ENCODE measurements at places on chromosomes 6 and 20.

DNA sequence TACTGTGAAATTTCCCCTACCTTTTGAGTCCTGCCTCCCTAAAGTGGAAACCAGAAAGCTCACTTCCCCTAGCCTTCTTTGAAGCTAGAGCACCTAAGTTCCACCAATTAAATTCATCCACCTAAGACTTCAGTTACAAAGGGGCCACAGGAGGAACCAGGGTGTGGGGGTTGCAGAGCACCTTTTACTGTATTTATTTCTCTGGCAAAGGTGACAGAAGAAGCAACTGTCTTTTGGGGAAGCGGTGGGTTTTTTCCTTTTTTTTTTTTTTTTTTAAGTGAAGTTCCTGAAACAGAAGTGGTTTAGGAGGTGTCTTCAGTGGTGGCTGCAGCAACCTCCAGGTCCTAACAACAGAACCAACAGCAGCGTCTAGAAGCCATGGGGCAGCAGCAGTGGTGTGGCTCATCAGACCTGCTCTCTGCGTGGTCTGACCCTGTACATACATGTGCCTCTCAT, 13.1 kb downstream of the PSMB9 start:
- no peak for DNase-seq

GRCh38 chr20:54643761-54644160, 168.4 kb downstream of the DOK5 start:
- DNase-seq = no peak

DNA sequence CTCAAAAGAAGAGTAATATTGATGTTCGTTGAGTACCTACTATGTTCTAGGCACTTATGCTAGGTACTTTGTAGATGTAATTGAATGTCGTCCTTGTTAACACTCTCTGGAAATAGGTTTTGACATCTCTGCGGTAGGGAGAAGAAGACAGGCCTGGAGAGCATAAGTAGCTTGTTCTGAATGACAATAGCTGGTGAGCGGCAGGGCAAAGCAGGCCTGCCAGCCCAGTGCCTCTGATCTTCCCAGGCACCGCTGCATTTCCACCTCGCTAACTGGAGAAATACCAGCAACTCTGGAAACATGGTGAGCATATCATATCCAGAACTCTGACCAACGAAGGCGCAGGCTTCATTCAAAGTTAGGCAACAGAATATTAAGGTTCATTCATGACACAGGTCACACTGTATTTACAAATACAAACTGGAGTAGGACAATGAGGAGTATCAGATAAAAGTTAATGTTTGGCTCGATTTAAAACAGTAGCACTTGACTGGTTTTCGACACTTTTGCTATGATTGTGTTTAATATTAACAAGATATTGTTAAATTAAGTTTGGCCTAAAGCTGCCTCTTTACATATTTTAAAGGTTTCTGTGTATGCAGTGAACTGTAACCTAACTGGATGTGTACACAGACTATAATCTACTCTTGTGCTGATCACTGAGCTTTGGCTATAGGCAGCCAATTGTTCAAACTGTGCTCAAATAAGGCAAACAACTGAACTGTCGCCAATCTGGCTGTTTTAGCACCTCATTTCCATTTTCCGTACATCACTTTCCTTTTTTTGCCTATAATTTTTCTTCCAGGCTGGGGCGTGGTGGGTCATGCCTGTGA, 54.1 kb downstream of the PPP1R3G start:
- DNase-seq = no peak

DNA sequence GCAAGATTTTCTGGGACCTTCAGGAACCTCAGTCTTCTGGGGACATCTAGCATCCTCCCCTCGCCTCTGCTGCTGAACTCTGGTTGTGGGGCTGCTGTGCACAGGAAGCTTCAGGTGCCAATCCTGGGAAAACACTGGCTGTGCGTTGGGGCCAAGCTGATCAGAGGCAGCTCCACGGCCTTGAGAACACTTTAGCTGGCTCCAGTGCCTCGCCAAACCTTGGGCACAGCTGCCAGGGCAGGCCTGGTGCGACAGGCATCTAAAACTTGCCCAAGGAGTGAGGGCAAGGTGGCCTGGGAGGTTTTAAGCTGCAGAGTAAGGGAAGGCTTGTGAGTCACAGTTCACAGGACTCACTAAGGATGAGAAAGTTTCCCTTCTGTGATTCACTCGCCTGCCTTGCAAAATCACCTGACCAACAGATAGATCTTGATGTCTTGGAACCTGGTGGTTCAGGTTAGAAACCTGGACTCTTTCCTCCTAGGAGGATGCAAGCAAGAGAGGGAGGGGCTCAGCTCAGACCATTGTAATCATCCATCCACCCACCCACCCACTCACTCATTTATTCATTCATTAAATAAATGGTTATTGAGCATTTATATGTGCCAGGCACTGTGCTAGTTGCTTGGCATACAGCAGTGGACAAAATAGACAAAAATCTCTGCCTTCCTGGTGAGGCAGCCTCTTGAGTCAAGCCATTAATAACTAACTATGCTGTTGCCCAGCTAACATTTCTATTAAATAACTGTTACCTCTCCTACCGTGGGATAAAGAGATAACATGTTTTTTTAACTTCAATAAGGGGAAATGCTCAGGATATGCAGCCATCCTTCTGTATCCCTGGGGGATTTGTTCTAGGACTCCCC, 2.5 kb upstream of the SPATS1 start:
- DNase-seq = no peak

DNA sequence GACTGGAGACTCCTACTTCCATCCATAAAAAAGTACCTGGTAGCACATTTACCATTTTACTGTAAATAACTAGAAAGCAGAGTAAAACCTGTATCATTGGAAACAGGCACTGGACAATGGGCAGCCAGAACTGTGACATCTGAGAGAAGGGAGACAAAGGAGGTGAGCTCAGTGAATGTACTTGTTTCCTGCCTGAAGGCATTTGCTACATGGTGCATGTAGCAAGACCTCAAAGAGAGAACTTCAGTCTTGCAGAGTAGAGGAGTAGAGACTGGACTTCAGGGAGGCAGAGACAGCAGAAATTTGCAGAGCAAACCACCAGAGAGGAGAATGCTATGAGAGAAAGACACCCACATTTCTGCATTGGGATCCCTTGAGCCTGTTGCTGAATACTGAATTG, 171.0 kb upstream of the CCN2 start:
- DNase-seq = no peak

DNA sequence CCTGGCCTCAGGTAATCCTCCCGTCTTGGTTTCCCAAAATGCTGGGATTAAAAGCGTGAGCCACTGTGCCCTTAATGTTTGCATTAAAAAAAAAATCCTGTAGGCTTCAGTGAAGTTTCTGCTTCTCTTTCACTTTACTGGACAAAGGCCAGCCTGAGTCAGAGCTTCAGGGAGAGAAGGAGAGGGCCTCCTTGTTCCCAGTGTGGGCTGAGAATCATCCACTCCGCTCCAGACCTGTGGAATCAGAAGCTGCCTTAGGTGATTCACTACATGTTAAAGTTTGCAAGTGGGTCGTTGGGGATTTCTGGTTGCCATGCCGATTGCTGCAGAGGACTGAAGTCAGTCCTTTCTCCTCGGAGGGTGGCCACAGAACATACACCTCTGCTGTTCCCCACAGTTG, 113.3 kb upstream of the EEF1E1 start:
- no peak for DNase-seq

GRCh38 chr6:25387911-25388310, 108.7 kb downstream of the CARMIL1 start:
- DNase-seq = no peak

DNA sequence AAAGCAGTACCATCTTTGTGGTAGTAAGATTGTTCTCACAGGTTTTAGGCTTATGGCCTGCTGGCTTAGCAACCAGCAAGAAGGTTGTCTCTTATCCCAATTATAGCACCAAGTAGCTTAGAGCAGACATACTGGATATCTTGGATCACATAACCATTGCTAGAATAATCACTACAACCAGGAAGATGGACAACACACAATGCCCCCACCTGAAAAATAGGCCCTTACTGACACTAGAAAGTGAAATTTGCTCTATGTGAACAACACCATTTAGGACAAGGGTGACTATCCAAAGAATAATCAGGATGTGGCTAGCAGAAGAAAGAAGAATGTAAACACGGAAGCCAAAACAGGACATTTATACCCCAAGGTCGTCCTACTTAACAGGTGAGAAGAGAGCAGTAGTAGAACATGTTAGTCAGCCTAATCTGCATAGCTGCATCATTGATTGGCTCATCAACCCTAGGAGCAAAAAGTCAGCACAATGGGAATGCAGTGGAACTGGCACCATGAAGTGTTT, 172.7 kb upstream of the MARCKS start:
- DNase-seq = no peak

- DNase-seq = no peak
Measured at GRCh38 chr6:162056745-162057144, 670.8 kb downstream of the PRKN start.

- no peak for DNase-seq
Measured at GRCh38 chr6:46772762-46773161, 20.4 kb upstream of the MEP1A start.

- no peak for DNase-seq
Measured at GRCh38 chr6:134979142-134979541, 29.2 kb upstream of the ALDH8A1 start.

DNA sequence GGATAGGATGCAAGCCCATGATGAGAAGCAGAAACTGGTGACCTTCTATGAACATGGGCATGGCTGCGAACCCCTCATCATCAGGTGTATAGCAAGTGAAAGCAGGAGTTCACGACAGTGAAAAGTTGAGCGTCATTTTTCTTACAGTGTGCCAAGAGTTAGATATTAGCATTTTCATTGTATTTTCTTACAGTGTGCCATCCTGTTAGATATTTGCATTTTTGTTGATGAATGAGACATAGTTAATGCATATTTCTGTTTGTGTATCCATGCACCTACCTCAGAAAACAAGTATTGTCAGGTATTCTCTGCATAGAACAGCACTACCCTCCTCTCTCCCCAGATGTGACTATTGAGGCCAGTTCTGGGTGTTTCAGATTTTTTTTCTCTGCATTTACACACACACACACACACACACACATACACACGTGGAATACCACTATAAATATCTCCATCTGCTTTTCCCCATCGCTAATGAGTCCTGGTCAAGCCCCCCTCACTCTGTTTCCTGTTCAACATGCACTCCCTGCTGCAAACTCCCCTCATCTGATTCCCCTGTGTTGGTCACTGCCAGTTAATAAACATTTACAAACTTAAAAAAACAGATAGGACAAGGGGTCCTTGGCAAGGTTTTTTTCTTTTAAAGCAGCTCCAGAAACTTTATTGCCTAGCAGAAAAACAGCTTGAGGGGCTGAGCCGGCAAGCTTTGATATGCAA, 41.7 kb downstream of the PLN start:
- no peak for DNase-seq

DNA sequence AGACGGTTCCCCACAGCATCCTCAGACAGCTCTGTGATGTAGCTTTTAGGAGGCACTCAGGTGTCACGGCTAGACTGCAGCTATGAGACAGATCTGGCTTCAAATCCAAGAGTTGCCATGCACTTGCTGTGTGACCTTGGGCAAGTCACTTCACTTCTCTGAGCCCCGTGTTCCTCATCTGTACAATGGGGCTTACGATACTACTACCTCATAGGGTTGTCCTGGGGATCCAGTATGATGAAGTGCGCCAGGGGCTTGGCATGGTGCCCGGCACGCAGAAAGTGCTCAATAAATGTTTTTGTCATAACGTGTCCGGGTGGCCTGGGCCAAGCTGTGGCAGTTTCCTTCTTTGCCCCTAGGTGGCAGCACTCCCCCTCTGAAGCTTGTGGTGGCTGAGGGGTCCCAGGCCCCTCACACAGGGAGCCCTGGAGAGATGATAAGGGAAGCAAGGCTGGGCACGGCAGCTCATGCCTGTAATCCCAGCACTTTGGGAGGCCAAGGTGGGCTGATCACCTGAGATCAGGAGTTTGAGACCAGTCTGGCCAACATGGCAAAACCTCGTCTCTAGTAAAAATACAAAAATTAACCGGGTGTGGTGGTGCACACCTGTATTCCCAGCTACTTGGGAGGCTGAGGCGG, 19.1 kb upstream of the CHMP4B start:
- peak; percentile 64 for DNase-seq

DNA sequence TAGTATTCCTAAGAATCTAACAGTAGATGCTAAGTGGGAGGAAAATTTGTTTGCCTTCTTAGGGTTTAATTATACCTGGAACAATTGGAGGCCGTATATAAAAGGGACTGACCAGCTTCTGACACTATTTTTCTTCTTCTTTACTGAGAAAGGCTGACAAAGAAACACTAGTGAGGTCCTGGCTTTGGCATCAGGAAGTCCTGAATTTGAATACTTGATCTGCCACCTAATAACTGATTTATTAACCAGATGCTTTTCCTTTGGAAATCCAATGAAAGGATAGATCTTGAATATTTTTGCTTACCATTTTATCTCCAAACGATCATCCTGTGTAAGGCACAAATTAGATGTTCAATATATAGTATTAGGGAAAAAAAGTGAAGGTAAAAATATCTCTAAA, 382.5 kb downstream of the CENPW start:
- DNase-seq = no peak

DNA sequence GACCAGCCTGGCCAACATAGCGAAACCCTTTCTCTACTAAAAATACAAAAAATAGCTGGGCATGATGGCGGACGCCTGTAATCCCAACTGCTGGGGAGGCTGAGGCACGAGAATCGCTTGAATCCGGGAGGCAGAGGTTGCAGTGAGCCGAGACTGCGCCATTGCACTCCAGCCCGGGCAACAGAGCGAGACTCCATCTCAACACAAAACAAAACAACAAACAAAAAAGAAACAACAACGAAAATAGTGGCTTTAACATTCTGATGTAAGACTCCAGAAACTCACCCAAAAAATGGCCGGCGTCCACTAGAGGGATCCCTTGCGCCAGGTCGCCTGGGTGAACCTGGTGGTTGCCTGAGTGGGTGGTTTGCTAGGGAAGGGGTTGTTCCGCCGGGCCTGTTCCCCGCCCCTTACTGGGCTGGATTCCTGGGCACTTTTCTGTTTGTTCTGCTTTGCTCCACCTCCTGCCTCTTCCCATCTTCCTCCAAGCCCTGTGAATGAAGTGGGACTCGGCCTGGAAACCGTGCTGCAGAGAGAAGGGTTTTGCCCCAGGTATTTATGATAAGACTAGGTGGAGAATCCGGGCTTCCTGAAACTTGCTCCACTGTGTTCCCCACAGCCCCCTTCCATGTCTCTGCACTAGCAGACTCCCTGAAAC, 1.5 kb downstream of the PABPC1L start:
- peak; percentile 67 for DNase-seq

DNA sequence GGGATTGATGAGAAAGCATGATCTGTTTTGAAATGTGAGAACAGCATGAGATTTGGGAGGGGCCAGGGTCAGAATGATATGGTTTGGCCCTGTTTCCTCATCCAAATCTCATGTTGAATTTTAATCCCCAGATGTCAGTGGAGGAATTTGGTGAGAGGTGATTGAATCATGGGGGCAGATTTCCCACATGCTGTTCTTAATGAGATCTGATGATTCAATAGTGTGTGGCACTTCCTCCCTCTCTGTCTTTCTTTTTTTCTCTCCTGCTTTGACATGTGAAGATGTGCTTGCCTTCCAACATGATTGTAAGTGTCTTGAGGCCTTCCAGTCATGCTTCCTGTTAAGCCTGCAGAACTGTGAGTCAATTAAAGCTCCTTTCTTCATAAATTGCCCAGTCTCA, 1060.3 kb upstream of the CITED2 start:
- DNase-seq = no peak

GRCh38 chr6:62623846-62624532, 338.0 kb upstream of the KHDRBS2 start:
- DNase-seq = no peak

- DNase-seq = no peak
Measured at GRCh38 chr6:107511511-107511993, 21.6 kb downstream of the SOBP start.
